GM12864 (cell line): ENCODE measurements at places on chromosomes 1 and 21.

DNA sequence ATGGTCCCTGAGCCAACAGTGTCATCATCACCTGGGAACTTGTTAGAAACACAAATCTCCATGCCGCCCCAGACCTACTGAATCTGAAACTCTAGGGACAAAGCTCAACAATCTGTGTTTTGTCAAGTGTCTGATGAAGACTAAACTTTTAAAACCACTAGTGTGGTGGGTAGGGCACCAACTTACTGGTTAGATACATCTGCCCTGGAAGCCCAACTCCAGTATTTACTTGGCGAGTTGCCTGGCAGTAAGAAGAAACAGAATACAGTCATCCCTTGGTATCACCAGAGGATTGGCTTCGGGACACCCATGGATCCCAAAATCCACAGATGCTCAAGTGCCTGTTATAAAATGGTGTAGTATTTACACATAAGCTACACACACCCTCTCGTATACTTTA lies 367.9 kb upstream of the DUSP10 start:
- no peak for DNase-seq

- DNase-seq: no peak
Observed at GRCh38 chr1:232344791-232345399, 285.0 kb downstream of the SIPA1L2 start.

DNA sequence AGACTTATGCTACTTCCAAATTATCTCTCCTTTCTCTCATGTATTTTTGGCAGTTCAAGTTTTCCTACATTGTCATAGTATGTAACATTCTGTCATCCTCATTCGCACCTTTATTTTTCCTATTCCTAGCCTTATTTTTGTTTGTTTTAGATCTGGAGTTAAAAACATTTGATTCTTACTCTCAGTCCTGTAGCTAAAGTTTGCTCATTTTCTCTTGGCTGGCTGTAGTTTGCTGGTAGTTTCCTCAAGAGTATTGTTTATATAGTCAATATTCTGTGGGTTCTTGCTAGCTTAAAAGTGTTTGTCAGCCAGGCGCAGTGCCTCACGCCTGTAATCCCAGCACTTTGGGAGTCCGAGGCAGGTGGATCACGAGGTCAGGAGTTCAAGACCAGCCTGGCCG lies 29.8 kb upstream of the TRIM33 start:
- no peak for DNase-seq

GRCh38 chr1:235763962-235764361 lies 102.7 kb downstream of the LYST start:
- DNase-seq: peak; percentile 25

DNA sequence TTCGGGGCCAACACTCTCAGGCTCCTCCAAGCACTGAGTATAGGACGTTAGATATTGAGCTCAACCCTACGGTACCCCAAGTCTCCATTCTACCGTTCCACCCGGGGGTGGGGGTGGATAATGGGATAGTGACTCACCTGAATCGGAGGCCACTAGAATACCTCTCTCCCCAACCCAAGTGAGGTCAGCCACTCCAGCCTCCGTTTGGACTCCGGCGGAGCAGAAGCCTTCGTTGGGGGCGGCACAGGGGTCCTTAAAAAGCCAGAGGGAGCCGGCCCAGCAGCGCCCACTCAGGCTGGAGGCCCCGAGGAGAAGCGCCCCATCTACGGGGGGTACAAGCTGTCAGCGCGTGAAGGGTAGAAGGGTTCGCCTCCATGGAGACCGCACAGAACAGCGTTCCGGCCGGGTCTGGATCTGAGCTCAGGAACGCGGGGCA lies 556 bp downstream of the WDR77 start:
- DNase-seq: no peak

DNA sequence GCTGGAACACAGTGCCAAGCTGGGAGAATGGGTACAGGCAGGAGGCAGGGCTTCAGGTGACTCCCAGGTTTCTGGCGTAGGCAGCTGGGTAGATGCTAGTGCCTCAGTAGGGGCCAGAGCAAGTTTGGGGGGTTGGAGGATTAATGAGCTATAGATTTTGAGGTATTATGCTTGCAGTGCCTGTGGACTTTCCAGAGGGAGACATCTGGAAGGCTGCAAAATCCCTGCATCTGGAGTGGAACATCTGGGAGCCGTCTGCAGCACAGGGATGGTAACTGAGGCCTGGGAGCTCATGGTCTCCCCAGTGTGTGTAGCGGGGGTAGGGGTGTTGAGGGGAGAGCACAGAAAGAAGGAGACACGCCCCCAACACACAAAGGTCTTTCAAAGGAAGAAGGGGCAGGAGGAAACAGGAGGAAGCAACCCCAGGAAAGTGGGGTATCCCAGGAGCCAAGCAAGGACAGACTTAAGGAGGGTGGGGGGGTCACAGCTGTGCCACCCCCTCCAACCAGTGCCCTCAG lies 2.2 kb upstream of the PDZK1IP1 start:
- DNase-seq: no peak

- DNase-seq: no peak
Observed at GRCh38 chr1:52454779-52455178, 50.4 kb downstream of the PRPF38A start.

- DNase-seq: no peak
Observed at GRCh38 chr1:51070011-51070410, 32.0 kb upstream of the C1orf185 start.

DNA sequence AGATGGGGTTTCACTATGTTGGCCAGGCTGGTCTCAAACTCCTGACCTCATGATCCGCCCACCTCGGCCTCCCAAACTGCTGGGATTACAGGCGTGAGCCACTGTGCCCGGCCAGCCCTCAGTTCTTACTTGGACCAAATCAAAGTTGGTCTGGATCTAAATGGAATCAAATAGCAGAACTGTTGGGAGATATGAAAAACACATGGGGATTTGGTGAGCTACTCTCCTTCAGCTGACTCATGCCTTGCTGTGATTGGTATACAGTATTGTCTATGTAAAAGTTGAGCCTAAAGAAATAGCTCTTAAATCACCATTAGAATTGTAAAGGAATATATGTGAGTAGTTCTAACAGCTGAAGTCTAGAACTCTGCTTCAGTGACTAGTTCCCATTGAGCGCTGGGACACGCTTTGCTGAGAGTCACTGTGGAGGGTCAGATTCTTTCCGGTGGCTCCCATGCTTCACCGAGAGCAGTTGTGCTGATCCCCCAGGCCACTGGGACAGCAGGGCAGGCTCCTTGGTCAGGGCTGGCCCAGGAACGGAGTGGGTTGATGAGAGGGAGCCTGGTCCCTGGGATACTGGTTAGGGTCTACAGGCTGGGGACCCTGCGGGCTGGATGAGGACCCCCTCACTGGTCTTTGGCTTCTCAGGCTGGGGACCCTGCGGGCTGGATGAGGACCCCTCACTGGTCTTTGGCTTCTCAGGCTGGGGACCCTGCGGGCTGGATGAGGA lies 14.0 kb downstream of the PKNOX1 start:
- DNase-seq: no peak

DNA sequence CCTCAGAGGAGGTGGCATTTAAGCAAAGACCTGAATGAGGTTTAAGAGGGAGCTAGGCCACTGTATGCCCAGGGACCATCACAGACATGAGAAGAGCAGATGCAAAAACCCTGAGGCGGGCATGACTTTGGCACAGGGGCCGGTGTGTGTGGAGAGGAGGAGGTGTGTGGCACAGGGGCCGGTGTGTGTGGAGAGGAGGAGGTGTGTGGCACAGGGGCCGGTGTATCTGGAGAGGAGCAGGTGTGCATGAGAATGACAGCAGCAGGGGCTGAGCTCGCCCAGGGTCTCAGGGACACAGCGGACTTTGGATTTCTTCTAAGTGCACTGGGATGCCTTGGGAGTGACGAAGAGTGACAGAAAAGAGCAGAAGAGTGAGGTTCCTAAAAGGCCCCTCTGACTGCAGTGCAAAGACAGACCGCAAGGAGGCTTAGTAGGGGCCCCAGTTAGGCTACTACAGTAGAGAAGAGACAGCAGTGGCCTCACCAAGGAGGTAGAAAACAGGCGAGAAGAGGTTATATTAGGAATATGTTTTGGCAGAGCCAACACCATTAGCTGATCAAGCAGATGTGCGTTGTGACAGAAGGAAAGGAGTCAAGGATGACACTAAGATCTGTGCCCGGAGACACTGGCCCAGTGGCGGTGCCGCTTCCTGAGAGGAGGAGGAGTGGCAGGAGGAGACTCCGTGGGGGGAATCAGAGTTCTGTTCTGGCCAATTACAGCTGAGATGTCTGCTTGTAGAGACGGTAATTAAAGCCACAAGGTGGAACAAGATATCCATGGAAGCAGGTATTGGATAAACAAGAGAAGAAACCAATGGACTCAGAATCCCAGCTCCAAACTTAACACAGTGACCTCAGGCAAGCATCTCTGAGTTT lies 18.4 kb downstream of the ZBTB17 start:
- DNase-seq: no peak

DNA sequence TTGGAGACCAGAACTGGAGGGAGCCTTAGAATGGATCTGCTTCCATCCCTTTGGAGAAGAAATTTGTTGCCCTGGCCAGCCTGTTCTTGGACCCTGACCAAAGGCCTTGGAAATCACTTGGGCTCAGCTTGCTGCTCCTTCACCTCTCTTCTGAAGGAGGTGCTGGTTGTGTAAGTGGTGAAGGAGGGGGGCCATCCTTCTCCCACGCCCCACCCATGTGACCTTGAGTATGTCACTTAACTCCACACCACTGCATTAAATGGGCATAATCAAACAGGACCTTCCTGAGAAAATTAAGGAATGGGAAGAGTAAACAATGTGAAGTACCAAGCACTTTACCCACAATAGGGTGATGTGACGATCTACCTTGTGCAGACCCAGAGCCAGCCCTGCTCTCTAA lies 68.3 kb upstream of the GJB5 start:
- no peak for DNase-seq

DNA sequence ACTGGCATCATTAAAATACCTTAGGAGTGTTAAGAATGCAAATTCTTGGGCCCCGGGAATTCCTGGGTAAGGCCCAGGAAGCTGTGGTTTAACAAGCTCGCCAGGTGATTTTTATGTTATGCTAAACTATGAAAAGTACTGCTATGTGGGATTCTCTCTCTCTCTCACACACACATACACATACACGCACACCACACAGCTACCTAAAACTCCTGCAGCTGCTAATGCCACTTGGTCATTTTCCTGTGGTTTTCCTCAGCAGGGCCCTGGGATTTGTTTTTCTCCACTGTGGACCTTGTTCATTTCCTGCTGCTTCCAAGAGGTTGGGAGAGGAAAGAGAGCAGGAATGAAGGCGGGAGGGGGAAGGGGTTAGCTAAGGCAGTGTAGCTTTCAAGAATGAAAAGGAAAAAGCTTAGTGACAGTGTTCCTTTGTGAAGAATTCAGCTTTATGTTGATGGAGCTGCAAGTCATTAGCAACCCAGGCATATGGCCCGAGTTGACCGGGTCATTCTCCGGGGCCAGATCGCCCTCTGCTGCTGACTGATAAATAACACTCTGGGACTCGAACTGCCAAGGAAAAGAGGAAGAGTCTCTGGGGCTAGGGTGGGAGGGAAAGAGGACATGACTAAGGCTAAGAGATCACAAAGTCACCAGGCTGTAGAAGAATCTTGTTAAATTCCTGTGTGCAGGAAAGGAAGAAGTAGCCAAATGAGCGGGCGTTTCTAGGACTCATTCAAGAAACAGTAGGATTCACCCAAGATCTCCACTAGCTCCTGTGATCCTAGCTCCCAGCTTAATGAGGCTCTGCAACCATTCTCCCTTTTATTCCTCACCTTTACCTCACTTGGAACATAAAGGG lies 30.5 kb upstream of the LRIG2 start:
- no peak for DNase-seq

GRCh38 chr1:205554026-205554811 lies 49.8 kb downstream of the CDK18 start:
- no peak for DNase-seq

DNA sequence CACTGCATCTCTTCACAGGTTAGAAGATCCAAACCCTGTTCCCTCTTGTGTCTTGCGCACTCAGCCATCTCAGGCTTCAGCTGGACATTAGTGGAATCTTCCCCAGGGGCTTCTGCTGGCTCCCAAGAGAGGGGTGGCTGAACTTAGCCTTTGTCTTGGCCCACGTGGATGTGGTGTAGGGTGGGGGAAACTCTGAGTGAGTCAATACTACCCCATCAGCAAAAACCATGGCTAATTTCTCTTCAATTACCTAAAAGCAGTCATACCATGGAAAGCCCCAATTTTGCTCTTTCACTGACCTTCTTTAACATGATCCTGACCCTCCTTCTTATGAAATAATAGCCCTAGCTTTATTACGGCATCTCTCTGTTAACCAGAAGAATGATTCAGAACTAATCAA lies 72.5 kb upstream of the RAB3GAP2 start:
- no peak for DNase-seq

DNA sequence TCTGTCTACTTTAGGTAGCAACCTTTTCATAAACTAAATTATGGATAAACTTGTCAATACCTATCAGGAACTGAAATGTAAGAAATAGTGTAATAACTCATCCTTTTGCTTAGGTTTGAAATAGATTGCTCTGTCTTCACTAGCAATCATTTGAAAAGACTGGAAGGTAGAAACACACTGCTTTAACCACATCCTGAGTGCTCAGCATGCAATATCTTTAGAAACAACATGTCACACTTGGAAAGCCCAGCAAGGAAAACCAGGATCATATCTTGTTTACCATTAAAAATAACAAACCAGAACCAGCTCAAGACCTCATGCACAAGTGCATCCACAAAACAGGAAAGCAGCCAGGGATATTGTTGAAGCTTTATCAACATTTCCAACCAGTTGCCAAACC lies 3.6 kb downstream of the KCNJ6 start:
- no peak for DNase-seq

DNA sequence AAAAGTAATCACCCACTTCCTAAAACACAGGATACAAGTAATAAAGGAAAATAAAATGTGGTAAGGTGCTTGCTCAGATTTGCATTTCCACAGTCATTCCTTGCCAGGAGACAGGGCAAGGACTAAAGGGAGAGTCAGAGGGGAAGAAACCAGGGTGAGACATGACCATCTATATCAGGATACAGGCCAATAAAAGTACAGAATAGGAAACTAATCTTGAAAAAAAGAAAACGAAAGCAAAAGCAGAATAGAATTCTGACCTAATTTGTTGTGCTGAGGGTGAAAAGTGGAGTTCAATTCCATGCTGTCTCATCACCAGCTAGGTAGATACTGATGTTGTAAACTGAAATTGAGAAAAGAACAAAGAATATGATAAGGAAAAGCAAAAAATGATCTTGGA lies 27.3 kb downstream of the JMJD4 start:
- DNase-seq: no peak

GRCh38 chr1:154353460-154353904 lies 28.2 kb downstream of the ATP8B2 start:
- no peak for DNase-seq

DNA sequence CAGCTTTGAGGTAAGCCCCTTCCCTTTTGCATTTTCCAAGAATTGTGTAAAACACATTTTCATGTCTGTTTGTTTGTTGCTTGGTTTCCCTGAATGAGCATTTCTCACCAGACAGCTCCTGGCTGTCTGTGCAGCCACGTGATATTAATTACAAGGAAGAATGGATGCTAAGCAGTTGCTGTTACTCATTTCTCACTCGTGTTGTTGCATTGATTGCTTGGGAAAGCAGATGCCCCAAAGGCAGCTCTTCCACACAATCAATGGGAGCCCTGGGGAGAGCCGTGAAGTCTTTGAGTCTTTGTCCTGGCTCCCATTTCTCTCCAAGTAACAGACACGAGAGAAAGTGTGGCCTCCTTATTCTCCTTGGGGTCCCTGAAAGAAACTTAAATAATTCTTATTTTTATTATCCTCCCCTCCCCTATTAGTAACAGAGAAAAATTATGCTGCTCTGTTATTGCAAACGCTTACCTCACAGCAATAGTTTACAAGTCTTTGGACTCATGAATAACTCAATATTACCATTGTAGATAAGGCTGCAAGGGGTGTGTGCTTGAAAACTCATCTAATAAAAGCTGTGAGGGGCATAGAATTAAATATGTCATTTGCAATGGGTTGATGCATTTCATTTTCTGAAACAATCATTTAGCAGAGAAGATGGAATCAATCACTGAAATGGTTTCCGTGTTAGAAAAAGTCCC lies 127.7 kb upstream of the CAMK1G start:
- DNase-seq: no peak
